Fibroblast of villous mesenchyme (primary cell): ENCODE measurements at places on chromosomes 5 and 9.

GRCh38 chr5:25990771-25991170, 1047.6 kb downstream of the CDH9 start:
- DNase-seq, result no peak

GRCh38 chr9:2193552-2193951, 178.4 kb downstream of the SMARCA2 start:
- no peak for DNase-seq

GRCh38 chr5:172872997-172873491, 39.0 kb downstream of the ERGIC1 start:
- DNase-seq, result peak; percentile 47

GRCh38 chr5:146291421-146292074, 47.1 kb upstream of the POU4F3 start:
- peak; percentile 60 for DNase-seq

GRCh38 chr9:118836891-118837290, 532.3 kb downstream of the BRINP1 start:
- DNase-seq, result no peak

DNA sequence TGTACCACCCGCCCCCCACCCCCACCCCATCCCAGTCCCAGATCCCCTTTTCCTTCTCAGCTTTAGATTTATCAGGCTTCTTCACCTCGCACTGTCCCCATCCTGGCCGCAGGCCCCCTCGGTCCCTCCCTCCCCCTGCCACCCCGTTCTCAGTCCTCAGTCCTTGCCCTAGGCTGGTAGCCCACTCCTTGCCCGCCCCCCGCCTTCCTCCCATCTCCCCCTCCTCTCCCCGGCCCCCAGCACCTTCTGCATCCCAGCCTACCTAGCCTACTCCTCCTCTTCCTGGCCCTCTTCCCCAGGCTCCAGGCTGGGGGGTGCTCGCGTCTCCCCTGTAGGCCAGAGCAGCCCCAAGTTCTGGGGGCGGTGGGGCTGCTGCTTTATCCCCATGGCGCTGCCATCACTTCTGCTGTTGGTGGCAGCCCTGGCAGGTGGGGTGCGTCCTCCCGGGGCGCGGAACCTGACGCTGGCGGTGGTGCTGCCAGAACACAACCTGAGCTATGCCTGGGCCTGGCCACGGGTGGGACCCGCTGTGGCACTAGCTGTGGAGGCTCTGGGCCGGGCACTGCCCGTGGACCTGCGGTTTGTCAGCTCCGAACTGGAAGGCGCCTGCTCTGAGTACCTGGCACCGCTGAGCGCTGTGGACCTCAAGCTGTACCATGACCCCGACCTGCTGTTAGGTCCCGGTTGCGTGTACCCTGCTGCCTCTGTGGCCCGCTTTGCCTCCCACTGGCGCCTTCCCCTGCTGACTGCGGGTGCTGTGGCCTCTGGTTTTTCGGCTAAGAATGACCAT, 828 bp downstream of the NPR2 start:
- DNase-seq, result no peak

- DNase-seq, result no peak
Observed at GRCh38 chr9:130287736-130288135, 22.2 kb downstream of the HMCN2 start.

- peak; percentile 25 for DNase-seq
Observed at GRCh38 chr5:130992095-130992494, 173.0 kb downstream of the HINT1 start.

DNA sequence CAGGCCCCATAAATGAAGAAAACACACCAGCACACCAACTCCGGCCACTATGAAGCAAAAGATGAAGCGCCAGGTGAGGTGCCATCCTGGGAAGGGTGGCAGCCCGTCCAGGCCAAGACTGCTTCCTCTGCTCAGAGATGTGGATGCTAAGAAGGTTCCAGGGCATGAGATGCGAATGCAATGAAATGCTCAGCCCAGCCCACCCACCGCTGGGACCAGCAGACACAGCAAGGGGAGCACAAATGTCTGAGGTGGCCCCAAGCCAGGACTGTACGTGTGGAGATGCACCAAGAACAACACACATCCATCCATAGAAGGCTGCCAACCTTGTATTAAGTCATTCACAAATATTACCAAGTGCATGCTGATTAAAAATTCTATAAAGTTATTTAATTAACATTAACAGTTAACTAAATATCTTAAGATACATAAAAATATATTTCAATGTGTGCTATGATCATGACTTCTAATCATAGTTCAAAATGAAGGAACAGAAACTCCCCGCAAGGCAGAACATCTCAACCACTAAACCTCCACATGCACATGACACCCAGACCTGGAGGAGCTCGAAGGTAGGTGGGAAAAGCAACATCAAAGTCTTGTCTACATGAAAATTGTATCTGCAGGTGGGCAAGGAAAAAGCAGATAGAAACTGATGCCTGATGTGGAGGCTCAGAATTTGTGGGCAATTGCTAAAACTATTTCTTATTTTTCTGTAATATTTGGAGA, 43.7 kb downstream of the BICD2 start:
- DNase-seq, result no peak

GRCh38 chr9:133028221-133028620, 2.6 kb upstream of the GTF3C5 start:
- no peak for DNase-seq

- peak; percentile 32 for DNase-seq
Observed at GRCh38 chr5:171365351-171365750, 22.3 kb upstream of the NPM1 start.

GRCh38 chr9:124372038-124372437, 43.2 kb downstream of the PSMB7 start:
- no peak for DNase-seq

GRCh38 chr9:99406939-99407338, 184.9 kb downstream of the SEC61B start:
- no peak for DNase-seq

- DNase-seq, result peak; percentile 87
Observed at GRCh38 chr9:32571969-32572899, 725 bp downstream of the NDUFB6 start.

- DNase-seq, result no peak
Observed at GRCh38 chr9:110984890-110985437, 53.3 kb downstream of the LPAR1 start.

- no peak for DNase-seq
Observed at GRCh38 chr9:70257502-70257901, 1.3 kb upstream of the SMC5 start.

GRCh38 chr9:107106416-107106815, 176.7 kb upstream of the RAD23B start:
- DNase-seq, result no peak

DNA sequence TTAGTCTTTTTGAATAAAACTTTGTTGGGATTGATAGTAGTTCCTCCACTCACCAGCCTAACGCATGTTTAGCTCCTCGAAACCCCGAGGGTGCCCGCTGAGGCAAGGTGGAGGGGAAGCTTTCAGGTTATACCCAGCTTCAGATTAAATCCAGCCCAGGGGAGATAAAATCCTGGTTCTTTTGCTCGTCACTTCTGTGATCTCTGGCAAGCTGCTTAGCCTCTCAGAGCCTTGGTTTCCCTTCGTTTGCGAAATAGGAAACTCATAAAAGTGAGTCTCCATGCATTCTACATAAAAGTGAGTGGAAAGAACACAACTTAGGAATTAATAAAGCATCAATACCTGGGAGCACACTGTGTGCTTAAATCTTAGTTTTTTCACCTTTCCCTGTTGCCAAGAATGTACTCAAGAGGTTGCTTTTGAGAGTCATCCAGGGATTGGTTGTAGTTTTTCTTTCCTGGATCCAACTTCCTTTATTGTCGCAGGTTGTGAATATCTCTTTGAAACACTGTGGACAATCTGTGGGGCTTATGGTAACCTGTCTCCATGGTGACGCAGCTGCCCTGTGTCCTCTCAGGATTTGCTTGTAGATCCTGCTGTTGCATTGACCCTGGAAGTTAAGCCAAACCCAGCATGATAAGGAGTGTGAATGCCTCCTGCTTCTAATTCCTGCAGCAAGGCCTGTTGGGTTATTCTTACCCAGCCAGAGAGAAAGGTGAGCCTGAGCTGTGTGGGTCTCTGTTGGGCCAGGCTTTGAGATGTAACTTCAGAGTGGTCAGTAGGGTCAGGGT, 2.0 kb downstream of the GALNT12 start:
- DNase-seq, result peak; percentile 59
